ENCODE measurements at places on chromosomes 1 and 21. TPM values are rescaled to one million over a fixed set of nuclear protein-coding genes. Genes with fewer than 3 reads are reported as not detected.

Gene VSIG8
- total RNA-seq, result not detected

Gene NTRK1
- total RNA-seq, result 0.42 TPM

GRCh38 chr1:117814856-117815797 is 114.3 kb downstream of the GDAP2 start:
- no peaks in the 10 kb centered on the region for H3K36me3 ChIP-seq
- no peak overlapping the region for H3K4me3 ChIP-seq
- H3K4me1 ChIP-seq, result peaks cover 39% of the 10 kb centered on the region
- peak overlapping the region; percentile 49 for H3K27ac ChIP-seq
- DNase-seq, result no peak

DNA sequence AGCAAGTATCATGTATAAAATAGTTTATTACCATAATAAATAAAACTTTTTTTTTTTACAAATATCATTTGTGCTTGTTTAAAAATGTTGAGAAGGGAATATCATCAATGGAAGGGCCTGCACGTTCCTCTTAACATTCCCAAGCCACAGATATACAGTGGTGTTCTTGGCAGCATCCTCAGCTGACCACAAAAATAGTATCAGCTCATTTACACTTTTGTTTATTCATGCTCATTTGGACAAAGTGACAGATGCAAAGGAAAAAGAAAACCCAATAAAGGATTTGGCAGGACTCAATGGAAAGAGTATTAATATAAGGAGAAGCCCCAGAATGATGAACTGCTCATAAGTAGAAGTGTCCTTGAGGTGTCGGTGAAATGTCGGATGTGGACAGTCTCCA is 349.6 kb downstream of the HHAT start:
- no peaks in the 10 kb centered on the region for H3K4me1 ChIP-seq
- H3K27me3 ChIP-seq, result no peaks in the 10 kb centered on the region
- no peak for DNase-seq
- no peaks in the 10 kb centered on the region for H3K36me3 ChIP-seq
- no peak overlapping the region for H3K4me3 ChIP-seq
- H3K27ac ChIP-seq, result no peak overlapping the region

DNA sequence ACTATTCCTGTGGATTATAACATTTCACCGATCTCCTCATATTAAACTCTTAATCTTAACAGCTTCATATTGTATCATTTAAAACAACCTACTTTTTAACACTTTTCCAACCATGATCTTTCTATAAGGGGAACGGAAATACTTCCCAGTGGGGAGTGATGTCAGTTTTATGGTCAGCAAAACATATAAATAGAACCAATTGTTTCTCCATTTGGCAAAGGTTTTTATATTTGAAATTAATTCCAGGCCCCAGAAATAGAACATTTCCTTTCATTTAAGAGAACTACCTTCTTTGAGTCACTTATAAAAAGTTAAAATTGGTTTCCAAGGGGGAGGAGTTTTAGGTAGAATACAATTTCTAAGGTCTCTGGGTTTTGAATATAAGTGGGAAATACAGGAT is 189.6 kb downstream of the TGFBR3 start:
- no peak overlapping the region for H3K4me3 ChIP-seq
- no peaks in the 10 kb centered on the region for H3K36me3 ChIP-seq
- H3K4me1 ChIP-seq, result peaks cover 22% of the 10 kb centered on the region

DNA sequence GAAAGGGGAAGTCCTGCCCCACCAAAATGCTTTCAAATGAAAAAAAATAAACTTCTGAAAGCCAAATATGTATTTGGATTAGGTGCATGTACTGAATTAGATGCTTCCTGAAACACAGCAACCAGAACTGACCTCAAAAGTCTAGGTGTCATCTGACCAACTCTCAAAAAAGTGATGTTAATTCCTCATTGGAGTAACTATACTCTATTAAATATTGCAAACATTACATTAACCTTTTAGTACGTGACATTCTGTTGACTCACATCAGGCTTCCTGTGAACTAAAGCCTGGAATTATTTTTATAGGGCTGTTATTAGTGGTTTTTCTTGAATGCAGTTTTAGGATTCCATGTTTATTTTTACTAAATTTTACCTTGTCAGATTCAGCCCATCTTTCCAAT is 73.5 kb downstream of the ASTN1 start:
- H3K4me3 ChIP-seq, result no peak overlapping the region
- no peaks in the 10 kb centered on the region for H3K36me3 ChIP-seq
- no peaks in the 10 kb centered on the region for H3K4me1 ChIP-seq
- H3K27me3 ChIP-seq, result no peaks in the 10 kb centered on the region
- DNase-seq, result no peak

DNA sequence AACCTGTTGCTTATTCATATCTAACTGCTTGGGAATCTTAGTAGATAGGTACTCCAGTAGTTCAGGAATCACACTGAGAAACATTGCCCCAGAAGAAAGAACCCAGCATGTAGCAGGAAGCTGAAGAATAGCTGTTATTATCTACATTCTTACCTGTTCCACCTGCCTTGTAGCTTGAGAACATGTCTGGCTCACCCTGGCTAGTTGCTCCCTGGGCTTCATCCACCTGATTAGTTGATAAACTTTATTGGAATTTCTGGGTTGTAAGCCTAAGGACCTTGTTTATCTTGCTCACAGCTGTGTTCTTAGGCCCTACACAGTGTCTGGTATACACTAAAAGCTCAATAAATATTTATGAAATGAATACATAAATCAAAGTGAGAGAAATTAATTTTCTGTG is 106.3 kb upstream of the DMRTA2 start:
- H3K4me1 ChIP-seq, result no peaks in the 10 kb centered on the region
- H3K36me3 ChIP-seq, result peaks cover 4% of the 10 kb centered on the region
- H3K27ac ChIP-seq, result no peak overlapping the region
- no peak overlapping the region for H3K4me3 ChIP-seq
- no peaks in the 10 kb centered on the region for H3K27me3 ChIP-seq

DNA sequence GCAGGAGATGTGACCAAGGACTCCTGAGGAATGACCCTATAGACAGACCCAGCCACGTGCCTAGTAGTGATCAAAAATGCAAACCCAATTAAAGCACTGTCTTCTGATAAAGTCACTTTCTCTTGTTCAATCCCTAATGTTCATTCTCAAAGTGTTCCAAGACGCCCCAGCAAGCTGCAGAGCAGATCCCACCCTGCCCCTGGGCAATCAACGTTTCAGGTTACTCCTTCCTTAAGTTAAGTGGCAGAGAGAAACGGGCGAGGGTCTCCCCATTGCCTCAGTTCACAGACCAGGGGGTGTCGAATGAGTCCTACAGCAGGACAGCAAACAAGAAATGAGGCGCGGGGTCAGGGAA is 699 bp upstream of the RGS2 start:
- no peak for DNase-seq
- no peaks in the 10 kb centered on the region for H3K36me3 ChIP-seq
- peak overlapping the region; percentile 98 for H3K4me3 ChIP-seq
- H3K27ac ChIP-seq, result peak overlapping the region; percentile 82
- peaks cover 9% of the 10 kb centered on the region for H3K4me1 ChIP-seq
- no peaks in the 10 kb centered on the region for H3K27me3 ChIP-seq

GRCh38 chr1:229434641-229435051 is 752 bp upstream of the ACTA1 start:
- no peaks in the 10 kb centered on the region for H3K36me3 ChIP-seq
- DNase-seq, result no peak
- peaks cover 12% of the 10 kb centered on the region for H3K27me3 ChIP-seq
- peaks cover 37% of the 10 kb centered on the region for H3K4me1 ChIP-seq
- H3K4me3 ChIP-seq, result peak overlapping the region; percentile 49

- H3K27ac ChIP-seq, result no peak overlapping the region
- H3K4me3 ChIP-seq, result no peak overlapping the region
- no peaks in the 10 kb centered on the region for H3K36me3 ChIP-seq
- no peak for DNase-seq
Observed at GRCh38 chr1:103002005-103002404, 106.3 kb downstream of the COL11A1 start.
